Fibroblast of upper back skin (primary cell): ENCODE measurements at places on chromosomes 4 and X.
A peak's percentile ranks its signal among the peaks of the same experiment; 100 is the strongest.

DNA sequence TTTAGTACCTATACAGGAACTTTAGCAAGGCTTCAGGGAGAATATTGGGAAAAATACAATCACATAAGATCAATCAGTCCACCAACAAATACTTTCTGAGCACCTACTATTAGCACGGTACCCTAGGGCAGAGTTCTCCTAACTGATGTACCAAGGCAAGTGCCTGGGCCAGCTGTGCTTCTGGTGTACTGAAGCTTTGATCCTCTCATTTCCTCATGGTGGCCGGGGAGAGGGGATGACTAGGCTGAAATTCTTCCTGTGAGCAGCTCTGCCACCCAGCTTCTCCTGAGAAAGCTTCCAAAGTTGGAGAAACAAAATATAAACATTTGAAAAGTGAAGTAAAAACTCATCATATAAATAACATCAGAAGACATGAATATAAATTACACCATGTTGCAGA is 49.3 kb upstream of the ATOH1 start:
- no peak for DNase-seq

- DNase-seq: no peak
These were observed 42.4 kb upstream of the SMARCAD1 start for GRCh38 chr4:94165256-94165655.

- DNase-seq: no peak
These were observed 84.3 kb downstream of the NBDY start for GRCh38 chrX:56813318-56813837.

DNA sequence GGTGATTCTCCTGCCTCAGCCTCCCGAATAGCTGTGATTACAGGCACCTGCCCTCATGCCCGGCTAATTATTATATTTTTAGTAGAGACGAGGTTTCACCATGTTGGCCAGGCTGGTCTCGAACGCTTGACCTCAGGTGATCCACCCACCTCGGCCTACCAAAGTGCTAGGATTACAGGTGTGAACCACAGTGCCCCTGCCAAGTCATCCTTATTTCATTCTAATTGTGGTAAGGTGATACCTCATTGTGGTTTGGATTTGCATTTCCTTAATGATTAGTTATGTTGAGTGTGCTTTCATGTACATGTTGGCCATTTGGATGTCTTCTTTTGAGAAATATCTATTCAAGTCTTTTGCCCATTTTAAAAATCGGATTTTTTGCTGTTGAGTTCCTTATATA is 93.0 kb downstream of the USP9X start:
- DNase-seq: no peak

GRCh38 chrX:1385253-1386223 is 6.4 kb downstream of the SLC25A6 start:
- no peak for DNase-seq

DNA sequence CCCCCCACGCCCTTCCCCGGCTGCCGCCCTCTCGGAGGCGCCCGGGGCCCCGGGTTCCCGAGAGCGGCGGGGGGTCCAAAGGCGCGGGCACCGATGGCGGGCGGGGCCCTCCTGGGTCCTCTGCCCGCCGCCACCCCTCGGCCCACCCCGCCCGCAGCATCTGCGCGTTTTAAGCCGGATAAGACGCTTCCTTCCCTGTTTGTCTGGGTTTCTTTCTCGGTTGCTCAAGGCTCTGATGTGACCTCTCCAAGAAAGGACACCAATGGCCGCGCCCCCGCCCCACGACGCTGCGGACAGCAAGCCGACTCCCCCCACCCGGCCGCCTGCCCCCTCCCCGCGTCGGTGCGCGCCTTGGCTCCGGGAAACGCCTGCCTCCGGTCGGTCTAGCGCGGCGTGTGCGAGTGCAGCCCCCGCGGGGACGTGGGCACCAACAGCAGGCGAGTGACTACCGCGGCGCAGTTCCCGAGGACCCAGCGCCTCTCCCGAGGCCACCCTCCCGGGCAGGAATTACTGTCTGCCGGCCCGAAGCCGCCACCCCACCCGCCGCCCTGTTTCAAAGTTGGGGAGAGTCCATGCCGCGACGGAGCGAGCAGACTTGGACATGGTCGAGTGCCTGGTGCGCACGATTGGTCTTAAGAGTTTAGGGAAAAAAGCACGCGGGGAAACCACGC is 21.1 kb upstream of the HMX1 start:
- DNase-seq: no peak

DNA sequence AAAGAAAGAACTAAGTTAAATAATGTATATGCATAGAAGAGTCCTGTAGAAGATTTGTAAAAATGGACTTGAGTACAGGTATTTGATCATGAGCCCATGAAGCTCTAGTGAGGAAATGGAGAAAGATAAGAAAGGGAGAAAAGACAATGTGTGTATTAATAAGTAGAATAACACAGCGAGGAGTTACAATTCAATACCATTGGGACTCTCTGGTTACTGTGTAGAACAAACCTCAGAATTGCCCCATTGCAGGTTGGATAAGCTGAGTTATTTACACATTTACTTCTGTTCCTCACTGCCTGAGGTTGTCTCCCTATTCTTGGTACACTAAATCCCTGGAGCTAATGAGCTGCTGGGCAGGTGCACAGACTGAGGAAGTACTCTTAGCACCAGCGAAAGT is 33.3 kb downstream of the BANK1 start:
- no peak for DNase-seq

GRCh38 chr4:183099537-183100297 is 660 bp downstream of the WWC2 start:
- DNase-seq: no peak

- DNase-seq: no peak
These were observed 53.5 kb upstream of the SPANXN3 start for GRCh38 chrX:143570782-143571181.

DNA sequence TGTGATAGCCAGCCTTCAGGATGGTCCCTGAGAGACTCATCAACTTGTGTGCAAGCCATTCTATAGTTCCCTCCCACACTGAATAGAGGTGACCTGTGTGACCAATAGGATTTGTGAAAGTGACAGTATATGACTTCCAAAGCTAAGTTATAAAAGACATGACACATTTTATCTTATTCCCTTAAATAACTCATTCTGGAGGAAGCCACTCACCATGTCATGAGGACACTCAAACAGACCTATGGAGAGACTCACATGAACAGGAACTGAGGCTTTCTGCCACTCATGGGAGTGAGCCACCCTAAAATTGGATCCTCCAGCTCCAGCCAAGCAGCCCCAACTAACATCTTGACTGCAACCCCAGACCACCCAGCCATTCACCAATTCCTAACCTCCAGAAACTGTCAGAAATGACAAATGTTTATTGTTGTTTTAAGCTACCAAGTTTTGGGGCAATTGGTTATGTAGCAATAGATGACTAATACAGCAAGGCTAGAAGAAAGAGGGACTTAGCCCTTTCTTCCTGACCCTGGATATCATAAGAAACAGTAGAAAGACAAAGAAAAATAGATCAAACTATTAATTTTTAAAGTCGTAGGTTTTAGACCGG is 9.0 kb upstream of the CHIC2 start:
- peak; percentile 71 for DNase-seq

DNA sequence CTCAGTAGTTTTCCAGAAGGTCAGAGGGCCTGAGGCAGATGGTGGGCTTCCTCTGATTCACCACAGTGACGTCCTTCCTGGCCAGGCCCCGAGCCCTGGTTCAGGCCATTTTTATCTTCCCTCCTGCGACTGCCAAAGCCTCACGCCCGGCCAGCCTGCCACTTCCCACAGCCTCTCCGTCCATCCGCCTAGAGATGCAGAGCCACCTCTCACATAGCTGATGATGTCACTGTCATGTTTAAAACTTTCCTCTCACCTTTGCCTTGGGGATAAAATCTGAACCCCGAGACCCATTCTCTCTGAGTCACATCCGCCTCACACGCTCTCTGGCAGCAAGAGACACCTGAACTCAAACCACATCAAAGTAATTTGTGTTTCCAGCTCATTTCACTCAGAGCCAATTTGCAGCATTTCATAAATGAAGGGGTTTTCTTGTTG is 175.3 kb downstream of the QDPR start:
- DNase-seq: no peak
